ENCODE measurements at places on chromosomes 7 and 10.

GRCh38 chr7:2608921-2609411 lies 22.8 kb upstream of the TTYH3 start:
- DNase-seq: peak; percentile 33

DNA sequence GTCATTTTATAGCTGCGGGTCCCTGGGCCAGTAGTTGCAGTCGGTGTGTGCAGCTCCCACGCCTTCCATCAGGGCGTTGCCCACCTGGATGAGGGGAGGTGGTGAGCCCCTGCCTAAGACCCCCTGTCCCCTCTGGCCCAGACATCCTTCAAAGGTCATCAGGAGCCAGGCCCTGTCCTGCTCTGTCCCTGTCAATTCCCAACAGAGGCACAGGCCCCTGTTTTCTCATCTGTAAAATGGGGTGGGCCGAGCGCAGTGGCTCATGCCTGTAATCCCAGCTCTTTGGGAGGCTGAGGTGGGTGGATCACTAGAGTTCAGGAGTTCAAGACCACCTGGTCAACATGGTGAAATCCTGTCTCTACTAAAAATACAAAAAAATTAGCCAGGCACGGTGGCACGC lies 128.5 kb upstream of the TNRC18 start:
- no peak for DNase-seq

GRCh38 chr10:124469956-124470484 lies 8.4 kb downstream of the LHPP start:
- DNase-seq: no peak

- no peak for DNase-seq
These were observed 7.9 kb downstream of the LUC7L2 start for GRCh38 chr7:139367438-139368155.

GRCh38 chr10:114682121-114682520 lies 24.0 kb upstream of the ABLIM1 start:
- DNase-seq: no peak

GRCh38 chr10:31152421-31153135 lies 120.9 kb upstream of the ZNF438 start:
- DNase-seq: peak; percentile 56

- no peak for DNase-seq
These were observed 26.9 kb upstream of the SCIN start for GRCh38 chr7:12543586-12543985.

- DNase-seq: peak; percentile 92
These were observed 54.9 kb downstream of the PDGFA start for GRCh38 chr7:464454-465401.

DNA sequence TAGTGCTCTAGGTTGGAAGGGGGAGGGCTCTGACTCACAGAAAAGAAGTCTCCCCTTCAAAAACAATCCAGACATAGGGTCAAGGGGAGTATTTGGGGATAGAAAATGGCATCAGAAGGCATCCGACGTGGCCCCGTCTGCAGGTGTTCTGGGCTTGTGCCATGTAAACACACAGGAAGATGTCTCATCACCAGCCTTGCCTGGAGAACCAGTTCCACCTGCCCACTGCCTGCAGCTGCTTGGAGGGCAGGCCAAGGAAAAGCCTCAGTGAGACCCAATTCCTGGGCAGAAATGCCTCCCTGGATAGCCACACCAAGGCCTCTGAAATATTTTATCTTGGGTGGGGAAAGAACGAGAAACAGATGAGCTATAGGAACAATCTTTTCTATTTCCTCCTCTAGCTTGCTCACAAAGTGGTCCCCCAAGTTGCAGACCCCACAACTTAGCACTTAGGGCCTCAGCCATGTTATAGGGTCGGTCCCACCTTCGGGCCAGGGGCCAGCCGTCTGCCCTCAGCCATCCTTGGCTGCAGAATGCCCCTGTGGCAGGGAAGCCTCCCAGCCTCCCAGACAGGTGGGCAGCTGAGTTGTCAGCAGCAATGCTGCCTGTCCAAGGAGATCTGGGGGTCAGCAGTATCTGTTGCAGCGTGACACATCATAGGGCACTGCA lies 54.3 kb upstream of the ECHDC3 start:
- no peak for DNase-seq

DNA sequence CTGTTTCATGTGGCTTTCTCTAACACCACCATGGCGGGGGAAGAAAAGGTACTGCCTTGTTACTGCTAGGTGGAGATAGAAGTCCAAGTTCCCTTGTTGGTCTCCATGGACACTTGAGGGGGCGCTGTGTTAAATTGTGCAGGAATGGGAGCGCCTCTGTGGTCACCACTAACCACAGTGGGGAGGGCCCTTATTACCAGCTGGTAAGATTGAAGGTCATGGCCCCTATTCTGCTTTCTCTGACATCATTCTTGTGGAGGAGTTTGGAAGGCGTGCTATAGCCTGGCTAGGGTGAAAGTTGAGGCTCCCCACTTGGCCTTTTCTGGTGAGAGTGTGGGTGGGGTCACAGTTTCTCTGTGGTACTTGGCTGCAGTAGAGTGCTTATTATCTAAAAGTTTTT lies 14.9 kb upstream of the MXI1 start:
- DNase-seq: no peak

DNA sequence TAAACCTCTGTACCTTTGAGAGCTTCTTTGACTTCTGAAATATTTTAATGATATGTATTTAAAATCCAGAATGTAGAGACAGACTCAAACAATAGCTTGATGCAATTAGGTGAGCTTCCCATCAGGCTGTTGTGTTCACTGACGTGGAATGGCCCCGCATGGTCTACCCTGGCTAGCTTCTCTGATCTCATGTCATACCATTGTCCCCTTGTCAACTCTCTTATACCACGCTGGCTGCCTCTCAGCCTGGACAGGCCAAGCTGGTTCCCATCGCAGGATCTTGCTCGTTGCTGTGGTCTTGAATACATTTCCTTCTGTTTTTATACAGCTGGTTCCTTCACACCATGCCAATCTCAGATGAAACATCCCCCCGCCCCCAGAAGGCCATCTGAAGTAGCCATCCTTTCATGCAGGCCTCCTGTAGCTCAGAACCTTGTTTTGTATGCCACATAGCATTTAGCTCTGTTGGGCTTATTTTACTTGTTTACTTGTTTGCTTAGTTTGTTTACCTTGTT lies 84.2 kb downstream of the FANK1 start:
- DNase-seq: no peak

DNA sequence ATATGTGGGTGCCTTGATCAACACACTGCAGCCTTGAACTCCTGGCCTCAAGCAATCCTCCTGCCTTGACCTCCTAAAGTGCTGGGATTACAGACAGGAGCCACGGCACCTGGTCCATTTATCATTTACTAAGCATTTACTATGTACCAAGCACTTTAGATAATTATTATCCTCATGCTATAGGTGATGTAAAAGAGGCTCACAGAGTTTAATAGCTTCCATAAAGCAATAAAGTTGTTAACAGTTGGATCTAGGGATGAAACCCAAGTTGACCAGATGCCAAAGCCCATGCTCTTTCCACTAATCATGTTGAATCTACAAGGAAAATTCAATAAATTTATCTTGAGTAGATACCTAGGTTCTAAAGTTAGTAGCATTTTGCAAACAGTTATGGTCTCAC lies 5.0 kb downstream of the NAPEPLD start:
- no peak for DNase-seq

GRCh38 chr10:89981891-89982290 lies 280.5 kb downstream of the KIF20B start:
- peak; percentile 33 for DNase-seq

GRCh38 chr7:7895754-7896153 lies 72.8 kb upstream of the GLCCI1 start:
- DNase-seq: no peak

GRCh38 chr7:126804604-126805003 lies 448.1 kb downstream of the GRM8 start:
- DNase-seq: no peak

GRCh38 chr7:80634505-80634904 lies 3.9 kb upstream of the CD36 start:
- DNase-seq: peak; percentile 90

DNA sequence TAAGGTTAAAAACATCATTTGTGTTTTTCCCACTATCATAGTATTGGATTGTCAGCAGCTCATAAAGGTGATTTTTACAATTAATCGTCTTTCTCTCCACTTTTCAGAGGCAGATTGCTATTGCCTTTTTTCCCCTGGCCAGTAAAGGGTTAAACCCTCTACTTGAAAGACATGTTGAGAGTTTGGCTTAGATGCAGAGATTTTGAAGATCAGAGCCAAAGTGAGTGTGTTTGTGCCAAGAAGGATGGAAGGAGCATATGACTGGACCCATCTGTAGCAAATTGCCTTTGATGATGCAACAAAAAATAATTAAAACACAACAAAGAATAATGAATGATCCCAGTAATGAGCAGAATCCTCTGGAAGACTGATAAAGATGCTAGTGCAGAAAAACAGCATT lies 373.1 kb downstream of the MALRD1 start:
- DNase-seq: no peak

DNA sequence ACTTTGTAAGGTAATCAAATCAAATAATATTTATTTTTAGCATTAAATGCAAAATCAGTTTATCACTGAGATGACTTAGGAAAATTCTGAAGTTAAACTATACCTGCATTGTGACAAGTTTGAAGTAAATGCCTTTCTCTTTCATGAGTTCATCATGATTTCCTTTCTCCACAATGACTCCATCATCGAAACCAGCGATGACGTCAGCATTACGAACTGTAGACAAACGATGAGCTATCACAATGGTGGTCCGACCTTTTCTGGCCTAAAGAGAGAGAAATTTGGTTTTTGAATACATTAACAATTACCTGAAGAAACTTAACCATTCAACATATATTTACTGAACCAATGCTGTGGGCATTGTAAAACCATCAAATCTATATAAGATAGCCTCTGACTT lies 54.9 kb downstream of the ABCB1 start:
- DNase-seq: no peak

- DNase-seq: no peak
These were observed 15.1 kb downstream of the CYP3A43 start for GRCh38 chr7:99842926-99843325.

GRCh38 chr10:13787015-13787421 lies 200.3 kb downstream of the PRPF18 start:
- no peak for DNase-seq

- no peak for DNase-seq
These were observed 96.3 kb downstream of the RAB11FIP2 start for GRCh38 chr10:117950408-117950807.

GRCh38 chr7:119630406-119630969 lies 642.5 kb upstream of the KCND2 start:
- no peak for DNase-seq

- no peak for DNase-seq
These were observed 72.6 kb downstream of the TPK1 start for GRCh38 chr7:144763291-144763690.

DNA sequence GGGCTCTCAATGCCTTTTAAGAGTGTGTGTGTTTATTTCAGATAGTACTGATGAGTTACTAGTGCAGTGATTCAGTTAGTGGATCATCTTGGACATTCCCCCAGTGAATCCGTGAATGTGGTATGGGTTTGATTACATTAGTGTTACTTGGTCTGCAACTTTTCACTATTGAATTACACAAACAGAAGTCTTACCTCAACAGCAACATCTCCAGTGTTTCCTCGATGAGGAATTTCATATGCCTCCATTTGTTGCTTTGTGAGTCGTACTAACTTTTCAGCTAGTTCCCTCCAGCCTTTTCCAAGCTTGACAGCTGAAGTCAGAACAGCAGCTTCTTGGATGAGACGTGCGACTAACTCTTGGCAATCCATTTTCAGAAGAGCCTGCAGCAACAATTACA lies 63.2 kb downstream of the MACC1 start:
- no peak for DNase-seq

GRCh38 chr10:109619914-109620313 lies 303.4 kb downstream of the XPNPEP1 start:
- DNase-seq: no peak
